Stimulated activated CD8-positive, alpha-beta memory T cell treated with anti-CD3 and anti-CD28 coated beads, Interleukin-7, amount 100 ng/mL, for 48 hours (primary cell): ENCODE measurements at places on chromosomes 1 and 21.

DNA sequence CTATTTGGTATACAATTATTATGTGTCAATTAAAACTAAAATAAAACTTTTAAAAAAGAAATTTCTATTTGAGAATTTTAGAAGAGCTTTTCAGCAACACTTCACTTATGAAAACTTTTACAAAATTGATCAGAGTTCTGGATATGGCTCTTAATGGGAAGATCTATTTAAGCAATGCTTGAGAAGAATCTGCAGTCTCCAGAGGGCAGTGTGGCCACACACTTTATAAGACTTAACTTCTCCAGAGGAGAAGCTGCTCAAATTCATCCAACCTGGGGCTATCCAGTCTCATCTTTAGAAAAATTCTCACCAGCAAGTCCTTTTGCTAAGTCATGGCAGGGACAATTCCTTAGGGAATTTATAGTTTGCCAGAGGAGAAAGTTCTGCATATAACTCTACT lies 25.2 kb upstream of the AGO1 start:
- no peak for DNase-seq

DNA sequence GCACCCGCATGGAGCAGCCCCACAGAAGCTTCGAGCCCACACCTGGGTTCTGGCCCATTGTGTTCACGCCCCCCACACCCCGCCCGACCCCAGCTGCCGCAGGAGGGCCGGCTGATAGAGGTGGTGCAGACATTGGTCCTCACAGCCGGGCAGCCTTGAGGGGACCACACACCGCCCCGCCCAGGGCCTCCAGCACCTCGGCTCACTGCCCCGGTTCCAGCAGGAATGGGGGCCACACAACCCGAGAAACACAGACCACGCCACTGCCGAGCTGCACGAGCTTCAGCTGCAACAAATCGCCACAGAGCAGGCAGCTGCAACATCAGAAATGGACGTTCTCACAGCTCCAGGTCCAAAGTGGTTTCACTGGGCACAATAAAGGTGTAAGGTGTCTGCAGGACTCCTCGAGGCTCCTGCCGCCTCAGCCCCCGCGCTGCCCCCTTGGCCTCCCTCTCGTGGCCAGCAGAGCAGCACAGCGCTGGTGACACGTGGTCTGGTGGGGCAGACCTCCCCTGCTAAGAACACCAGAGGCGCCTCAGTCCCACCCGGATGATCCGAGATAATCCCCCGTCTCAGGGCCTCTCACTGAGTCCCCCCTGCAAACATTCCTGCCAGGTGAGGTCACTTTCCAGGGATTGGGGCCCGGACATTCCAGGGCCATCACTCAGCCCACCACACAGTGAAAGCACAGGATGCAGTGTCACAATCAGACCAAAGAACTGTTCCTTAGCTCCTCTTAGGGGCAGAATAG lies 62.3 kb upstream of the ADARB1 start:
- DNase-seq: no peak

GRCh38 chr21:28704746-28705145 lies 287.9 kb downstream of the LTN1 start:
- DNase-seq: no peak

- DNase-seq: no peak
Observed at GRCh38 chr1:33641104-33641830, 168.8 kb downstream of the ZSCAN20 start.

DNA sequence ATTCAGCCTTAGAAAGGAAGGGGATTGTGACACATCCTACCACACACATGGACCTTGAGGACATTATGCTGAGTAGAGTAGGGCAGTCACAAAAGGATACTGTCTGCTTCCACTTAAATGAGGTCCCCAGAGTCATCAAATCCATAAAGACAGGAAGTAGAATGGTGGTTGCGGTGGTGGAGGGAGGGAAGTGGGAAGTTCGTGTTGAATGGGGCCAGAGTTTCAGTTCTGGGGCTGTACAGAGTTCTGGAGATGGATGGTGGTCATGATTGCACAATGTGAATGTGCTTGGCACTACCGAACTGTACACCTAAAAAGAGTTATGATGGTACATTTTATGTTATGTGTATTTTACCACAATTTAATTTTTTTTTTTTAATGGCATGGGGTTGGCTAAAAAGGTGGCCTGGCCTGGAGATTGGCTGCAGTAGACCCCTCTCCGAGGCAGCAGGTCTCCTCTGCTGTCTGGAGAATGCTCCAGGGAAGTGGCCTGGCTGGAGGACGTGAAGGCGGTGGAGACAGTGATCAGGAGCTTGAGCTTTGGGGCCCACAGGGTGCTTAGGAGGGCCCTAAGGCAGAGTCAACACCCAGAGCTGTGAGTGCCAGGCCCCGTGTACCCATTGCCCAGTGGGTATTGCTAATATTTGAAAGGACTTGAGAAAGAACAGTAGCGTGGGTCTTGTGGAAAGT lies 30.4 kb downstream of the IFNGR2 start:
- DNase-seq: no peak

- DNase-seq: no peak
Observed at GRCh38 chr1:186958520-186958919, 129.8 kb downstream of the PLA2G4A start.
